ENCODE measurements at places on chromosomes 2 and 18.

DNA sequence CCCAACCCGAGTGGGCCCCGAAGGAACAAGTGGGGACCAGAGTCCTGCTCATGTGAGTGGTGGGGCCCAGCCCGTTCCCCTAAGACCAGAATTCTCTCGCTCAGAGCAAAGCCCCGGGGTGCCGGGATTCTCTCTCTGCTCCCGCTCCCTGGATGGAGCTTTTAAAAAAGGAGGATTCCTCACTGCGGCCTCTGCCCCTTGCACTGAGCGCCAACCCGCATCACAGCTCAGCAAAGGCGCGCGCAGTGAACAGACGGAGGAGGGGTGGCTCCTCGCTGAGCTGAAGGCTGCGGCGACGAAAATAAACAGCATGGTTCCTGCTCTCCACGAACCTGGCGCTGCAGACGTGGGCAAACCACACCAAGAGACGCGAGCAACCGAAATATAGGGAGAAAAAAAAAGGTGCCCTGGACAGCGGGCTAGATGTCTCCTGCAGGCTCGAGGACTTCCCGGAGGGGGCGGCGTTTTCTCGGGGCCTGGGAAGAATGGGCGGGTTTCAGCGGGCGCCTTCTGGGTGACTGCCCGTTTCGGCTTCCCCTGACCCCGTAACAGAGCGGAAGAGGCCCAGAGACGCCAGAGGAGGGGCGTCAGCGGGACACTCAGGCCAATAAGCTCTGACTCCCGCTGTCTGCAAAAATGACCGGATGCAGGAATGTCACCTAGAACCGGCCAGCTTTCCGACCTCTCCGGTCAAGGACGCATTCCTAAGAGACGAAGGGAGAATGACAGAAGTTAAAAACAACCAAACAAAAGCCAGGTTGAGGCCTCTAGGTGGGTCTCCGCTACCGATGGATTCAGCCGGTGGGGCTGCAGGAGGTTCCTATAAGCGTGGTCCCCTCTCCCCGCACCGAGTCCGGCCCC lies 819 bp upstream of the KLF11 start:
- no peak for DNase-seq

- no peak for DNase-seq
Measured at GRCh38 chr2:128344101-128344500, 25.4 kb upstream of the HS6ST1 start.

- DNase-seq, result no peak
Measured at GRCh38 chr18:47985866-47986265, 55.4 kb upstream of the SMAD2 start.

GRCh38 chr2:40299173-40299572 lies 152.7 kb downstream of the SLC8A1 start:
- no peak for DNase-seq

GRCh38 chr2:30792521-30792920 lies 14.7 kb downstream of the CAPN13 start:
- DNase-seq, result no peak

- no peak for DNase-seq
Measured at GRCh38 chr2:160328811-160329527, 128.9 kb upstream of the ITGB6 start.

- DNase-seq, result peak; percentile 40
Measured at GRCh38 chr2:164841719-164842623, at the start of gene COBLL1. TSS of gene COBLL1 (minus strand) at chr2:164841823. CDS start at chr2:164841196, 627 bp downstream.

DNA sequence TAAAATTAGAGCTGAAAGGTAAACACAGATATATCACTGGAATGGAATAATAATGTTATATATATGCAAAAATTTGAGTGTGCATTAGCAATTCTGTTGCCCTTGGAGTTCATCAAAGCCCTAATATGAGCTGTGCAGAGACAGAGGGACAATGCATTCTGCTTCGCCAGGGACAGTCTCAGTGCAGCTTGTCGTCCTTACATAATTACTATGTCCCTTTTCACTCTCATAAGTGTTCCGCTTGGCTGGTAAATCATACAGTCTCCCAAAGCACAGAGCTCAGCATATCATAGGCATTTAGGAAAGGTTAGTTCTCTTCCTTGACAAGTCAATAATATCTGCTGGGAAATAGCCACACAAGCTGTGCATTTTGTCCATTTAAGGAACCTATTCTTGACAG lies 30.7 kb downstream of the MAPK4 start:
- DNase-seq, result no peak

DNA sequence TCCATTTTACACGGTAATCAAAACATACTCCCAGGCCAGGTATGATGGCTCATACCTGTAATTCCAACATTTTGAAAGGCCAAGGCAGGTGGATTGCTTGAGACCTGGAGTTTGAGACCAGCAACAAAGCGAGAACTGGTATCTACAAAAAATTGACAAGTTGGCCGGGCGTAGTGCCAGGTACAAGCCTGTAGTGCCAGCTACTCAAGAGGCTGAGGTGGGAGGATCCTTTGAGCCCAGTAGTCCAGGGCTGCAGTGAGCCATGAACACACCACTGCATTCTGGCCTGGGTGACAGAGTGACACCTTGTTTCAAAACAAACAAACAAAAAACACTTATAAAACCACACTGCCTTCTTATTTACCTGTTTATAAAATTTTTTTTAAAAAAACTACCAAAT lies 80.8 kb downstream of the GAREM1 start:
- DNase-seq, result no peak

GRCh38 chr2:79200762-79201161 lies 41.2 kb upstream of the REG3A start:
- no peak for DNase-seq

DNA sequence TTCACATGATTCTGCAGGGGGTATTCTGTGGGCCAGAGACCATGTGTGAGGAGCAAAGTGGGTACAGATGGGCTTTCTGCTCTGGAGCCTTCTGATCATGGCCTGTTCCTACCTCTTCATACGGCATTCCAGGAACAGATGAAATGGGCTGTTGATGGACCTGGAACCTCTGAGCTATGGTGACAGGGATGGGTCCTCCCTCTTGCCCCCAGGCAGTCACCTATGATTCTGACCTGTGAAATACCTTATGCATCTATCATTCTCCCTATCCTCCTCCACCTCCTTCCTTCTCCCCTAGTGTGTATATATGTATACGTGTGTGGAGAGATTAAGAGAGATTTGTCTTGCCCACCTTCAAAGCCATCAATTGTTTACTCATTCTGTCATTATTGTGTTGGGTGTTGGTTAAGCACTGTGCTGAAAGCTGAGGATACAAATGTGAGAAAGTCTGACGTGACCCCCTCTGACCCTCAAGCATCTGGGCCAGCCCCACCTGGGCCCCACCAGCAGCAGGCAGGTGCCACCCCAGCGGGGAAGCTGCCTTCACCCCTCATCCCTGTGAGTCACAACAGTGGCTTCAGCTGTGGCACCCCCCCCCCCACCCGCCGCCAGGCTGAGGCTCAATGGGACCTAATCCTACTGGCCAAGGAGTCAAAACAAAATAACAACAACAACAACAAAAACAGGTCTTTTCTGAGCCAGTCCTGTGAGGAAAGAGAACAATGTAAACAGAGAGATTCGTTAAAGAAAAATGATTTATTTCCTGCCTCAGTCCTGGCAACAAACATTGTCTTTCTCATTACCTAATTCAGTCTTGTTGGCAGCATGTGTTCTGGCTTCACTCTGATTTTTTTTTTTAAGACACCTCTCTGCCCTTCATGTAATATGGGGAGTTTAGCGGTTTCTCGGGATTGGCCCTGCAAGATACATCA lies 103.8 kb upstream of the CDC42EP3 start:
- DNase-seq, result no peak

DNA sequence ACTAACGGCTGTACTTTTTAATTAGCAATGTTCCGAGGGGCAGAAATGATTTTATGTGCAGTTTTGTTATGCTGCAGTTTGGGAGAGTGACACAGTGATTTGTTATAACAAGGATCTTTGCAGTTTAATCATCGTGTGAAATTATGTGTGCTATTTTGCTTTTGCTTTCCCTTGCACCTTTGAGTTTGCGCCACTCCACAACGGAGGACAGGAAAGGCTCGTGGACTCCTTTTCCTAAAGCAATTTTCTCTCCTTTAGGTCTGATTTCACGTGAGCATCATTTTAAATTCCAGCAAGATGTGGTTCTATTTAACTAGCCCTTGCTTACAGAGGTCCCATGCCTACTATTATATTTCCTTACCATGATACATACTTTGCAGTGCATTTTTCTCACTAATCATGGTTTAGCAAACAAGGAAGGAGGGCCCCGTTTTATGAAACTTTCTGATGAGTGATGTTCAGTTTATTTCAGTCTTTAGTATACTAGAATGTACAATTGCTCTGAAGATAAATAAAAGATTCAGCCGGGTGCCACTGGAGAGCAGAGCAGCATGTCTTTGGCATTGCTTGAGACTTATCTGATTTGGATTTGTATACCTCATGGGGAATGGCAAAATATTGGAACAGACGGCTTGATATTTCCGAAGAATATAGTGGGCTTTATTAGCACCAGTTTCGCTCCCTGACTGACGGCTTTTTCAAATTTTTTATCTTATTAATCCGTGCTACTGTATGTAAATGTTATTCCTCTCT lies 528.2 kb upstream of the FANCL start:
- no peak for DNase-seq

DNA sequence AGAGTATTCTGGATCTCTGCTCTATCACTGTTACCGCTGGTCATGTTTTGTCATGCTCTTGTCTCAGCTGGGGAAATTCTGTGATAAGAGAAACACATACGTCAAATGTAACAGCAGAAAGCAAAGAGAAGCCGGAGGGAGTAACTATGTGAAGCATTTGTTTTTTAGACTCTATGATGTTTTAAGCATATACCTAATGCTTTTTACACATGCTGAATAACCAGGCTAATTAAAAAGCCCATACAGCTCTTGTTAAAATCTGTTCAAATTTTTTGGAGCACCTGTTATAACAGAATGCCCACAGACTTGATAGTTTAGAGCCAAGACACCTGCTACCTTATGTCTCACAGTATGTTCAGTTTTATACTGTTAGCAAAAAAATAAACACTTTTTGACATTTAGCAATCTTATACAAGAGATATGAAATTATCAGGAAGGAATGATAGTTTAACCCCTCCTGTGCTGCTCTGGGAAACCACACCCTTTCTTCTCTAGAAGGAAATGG lies 92.3 kb upstream of the TANK start:
- no peak for DNase-seq

- no peak for DNase-seq
Measured at GRCh38 chr2:175576270-175576669, 394.8 kb upstream of the ATP5MC3 start.

- DNase-seq, result no peak
Measured at GRCh38 chr18:48525671-48526070, 13.2 kb upstream of the CTIF start.

DNA sequence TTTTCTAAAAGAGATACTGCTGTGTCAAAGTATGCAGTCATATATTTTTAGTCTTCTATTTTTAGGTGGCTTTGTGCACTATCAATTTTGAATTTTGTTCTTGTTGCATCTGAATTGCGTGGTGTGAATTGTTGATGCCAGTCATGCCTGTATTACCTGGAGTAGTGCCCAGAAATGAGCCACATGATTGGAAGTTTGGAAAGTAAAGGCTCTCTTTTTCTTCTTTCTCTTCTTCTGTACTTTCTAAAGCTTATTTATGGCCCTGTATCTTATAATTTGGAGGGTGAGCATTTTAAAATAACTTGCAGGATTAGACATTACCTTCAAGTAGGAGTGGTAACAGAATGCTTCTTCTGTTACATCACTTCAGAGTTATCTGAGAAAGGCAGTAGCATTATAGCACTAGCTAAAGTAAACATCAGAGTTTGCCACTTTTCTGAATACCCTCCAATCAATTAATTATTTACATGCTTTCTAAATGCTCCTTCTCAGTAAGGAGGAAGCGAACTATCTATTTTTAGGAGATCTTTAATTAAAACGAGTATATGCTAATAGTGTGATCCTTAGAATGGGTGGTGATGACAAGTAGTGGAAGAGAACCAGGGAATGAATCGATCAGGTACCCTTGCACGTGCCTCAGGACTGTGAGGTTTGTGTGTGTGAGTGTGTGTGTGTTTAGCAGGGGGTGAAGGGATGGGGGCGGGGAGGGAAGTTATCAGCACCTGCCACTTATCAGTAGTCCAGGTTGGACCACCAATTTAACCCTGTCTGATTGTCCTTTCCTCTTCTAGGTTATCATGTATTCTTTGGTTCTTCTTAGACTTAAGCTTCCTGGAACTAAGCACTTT lies 112.5 kb downstream of the MAP3K20 start:
- no peak for DNase-seq

DNA sequence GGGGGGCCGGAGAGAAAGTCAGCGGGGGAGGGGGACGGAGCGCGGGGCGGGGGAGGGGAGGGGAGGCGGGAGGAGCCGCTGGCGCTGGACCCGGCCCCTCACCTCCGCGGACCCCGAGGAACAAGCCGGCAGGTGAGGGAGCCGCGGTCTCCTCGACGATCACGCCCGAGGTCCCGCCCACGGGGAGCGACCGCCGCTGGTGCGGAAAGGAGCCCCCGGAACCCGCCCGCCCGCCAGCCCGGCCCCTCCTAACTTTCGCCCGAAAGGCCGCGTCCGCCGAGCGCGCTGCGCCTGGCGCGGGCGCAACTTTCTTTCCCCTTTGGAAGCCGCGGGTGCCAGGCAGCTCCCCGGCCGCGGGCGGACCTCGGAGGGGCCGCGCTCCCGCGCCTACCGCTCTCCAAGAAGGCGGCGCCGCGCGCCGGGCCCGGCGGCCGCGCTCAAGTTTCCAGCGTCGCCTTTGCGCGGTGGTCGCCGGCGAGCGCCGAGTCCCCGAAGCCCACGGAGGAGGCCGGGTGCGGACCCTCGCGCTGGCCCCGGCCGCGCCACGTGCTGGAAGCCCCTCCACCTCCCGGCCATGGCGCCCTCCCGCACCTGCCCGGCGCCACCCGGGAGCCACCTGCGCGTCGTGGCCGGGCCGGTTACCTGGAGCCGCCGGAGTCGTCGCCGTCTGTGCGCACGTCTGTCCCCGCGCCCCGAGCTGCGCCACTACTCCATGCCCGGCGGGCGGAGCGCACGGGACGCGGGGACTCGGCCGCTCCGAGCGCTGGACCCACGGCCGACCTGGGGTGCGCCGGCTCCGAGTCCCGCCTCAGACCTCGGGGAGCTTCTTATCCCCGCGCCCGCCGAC lies at the start of gene ALKAL2:
TSS of gene ALKAL2 (minus strand) at position 181 of the 847 bp plus-strand sequence. CDS start 256 bp downstream, outside the sequence.
- DNase-seq, result no peak

GRCh38 chr2:49043405-49043982 lies 110.8 kb downstream of the FSHR start:
- no peak for DNase-seq

- DNase-seq, result no peak
Measured at GRCh38 chr2:16242906-16243305, 302.6 kb downstream of the MYCN start.

DNA sequence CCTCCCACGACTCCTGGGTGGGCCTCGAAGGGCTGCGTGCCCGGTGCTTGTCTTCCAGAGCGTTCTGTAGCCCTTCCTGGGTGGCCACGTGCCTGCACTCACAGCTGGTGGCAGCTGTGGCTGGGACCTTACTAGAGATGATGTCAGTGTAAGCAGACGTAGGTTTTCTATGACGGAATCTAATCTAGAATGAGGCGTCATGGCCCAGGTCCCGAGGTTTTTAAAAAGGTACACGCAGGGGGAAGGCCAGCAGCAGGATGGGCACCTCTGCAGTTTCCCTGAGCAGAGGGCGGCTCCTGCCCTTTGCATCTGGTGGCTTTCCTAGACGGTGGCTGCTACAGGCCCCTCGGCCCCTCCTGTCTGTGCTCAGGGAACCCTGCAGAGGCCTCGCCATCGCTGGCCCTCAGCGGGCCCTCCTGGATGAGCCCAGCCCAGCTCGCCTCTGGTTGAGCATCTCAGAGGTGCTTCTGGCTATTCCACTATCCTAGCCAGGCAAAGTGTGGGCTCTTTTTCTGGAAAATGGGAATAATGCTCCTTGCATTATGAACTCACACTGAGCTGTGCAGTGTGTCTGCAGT lies 49.6 kb upstream of the PXDN start:
- no peak for DNase-seq

Measured in activated CD4-positive, CD25-positive, alpha-beta regulatory T cell treated with anti-CD3 and anti-CD28 coated beads, Interleukin-2, amount 50 U/mL, for 72 hours (primary cell).